ENCODE measurements at places on chromosomes 6 and 20. TPM values are rescaled to one million over a fixed set of nuclear protein-coding genes. Genes with fewer than 3 reads are reported as not detected.

Gene C20orf202
- polyA plus RNA-seq: not detected

Gene NKAIN2
- 0.21 TPM for polyA plus RNA-seq

Gene ELOVL4
- 0.39 TPM for polyA plus RNA-seq

Gene PLCB4
- polyA plus RNA-seq: not detected

Gene NQO2
- 52.0 TPM for polyA plus RNA-seq

Gene MCCD1
- polyA plus RNA-seq: not detected

Measured in naive thymus-derived CD4-positive, alpha-beta T cell (primary cell).